Cortex of kidney (tissue), 1 donor: ENCODE measurements at places on chromosomes 16 and 17.

GRCh38 chr16:77722309-77723107 lies at the start of gene NUDT7:
Gene NUDT7 (plus strand): TSS chr16:77722514. CDS start chr16:77722583, 69 bp downstream.
- no peak for DNase-seq

- DNase-seq = no peak
Measured at GRCh38 chr17:41177727-41178271, at the start of gene KRTAP4-2. Gene KRTAP4-2 (minus strand): TSS chr17:41178221. CDS start chr17:41178164, 57 bp downstream.

DNA sequence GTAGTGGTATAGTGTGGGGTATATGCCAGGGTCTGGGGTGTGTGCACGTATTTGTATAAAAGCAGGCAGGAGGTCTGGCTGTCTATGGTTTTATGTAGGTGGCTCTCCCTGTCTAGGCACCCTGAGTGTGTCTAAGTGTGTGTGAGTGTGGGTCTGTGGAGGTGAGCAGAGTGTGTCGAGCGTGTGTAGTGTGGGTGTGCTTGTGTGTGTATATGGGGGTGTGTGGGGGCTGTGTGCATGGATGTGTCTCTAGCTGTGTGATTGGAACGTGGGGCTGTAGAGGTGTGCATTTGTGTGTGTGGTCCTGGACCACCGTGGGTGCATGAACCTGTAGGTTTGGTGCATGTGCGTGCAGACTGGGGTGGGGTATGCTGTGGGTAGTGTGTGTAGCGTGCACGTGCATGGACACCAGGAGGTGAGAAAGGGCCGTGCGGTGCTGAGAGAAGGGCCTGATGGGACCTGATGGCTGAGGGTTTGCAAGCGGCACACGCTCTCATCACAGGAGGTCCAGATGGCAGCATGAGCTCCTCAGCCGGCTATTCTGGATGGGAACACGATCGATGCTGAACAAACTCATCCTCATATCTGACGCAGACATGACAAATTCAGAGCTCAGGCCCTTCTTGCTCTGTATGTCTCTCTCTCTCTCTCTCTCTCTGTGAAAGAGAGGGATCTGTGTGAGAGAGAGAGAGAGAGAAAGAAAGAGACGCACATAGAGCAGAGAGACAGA lies 27.7 kb downstream of the SPACA3 start:
- DNase-seq = no peak

DNA sequence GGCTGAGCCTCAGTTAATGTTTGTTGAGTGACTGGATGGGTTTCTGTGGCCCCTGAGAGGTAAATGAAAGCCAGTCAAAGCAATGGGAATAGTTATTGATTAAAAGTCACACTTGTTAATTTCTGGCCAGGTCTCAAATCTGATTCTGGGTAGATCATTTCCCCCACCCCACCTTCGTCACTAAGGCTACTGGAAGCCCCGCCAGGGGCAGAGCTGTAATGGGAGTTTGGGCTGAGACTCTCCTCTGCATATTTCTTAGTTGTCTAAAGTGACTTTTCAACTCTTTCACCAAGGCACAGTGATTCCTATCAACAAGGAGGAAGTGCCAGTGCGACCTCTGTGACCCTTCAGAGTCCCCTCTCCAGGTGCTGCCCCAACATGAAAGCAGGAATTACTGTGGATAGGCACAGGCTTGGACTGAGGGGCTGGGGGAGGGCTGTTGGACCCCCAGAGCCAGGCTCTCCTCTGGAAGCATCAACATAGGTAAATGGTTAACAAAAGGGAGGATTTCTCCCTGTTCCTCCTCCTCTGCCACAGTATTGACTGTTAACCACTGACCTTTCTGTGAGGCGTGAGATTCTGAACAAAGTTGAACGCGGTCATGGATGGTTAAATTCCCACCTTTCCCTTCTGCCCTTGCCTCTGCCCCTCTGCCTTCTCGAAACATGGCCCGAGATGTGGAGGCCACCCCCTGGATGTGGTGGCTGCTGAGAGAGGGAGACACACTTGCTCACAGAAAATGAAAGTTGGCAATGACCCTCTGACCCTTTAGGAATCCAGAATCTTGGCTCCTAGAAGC lies 20.8 kb upstream of the TBX2 start:
- no peak for DNase-seq

- DNase-seq = no peak
Measured at GRCh38 chr17:56809106-56809819, 24.5 kb downstream of the C17orf67 start.

DNA sequence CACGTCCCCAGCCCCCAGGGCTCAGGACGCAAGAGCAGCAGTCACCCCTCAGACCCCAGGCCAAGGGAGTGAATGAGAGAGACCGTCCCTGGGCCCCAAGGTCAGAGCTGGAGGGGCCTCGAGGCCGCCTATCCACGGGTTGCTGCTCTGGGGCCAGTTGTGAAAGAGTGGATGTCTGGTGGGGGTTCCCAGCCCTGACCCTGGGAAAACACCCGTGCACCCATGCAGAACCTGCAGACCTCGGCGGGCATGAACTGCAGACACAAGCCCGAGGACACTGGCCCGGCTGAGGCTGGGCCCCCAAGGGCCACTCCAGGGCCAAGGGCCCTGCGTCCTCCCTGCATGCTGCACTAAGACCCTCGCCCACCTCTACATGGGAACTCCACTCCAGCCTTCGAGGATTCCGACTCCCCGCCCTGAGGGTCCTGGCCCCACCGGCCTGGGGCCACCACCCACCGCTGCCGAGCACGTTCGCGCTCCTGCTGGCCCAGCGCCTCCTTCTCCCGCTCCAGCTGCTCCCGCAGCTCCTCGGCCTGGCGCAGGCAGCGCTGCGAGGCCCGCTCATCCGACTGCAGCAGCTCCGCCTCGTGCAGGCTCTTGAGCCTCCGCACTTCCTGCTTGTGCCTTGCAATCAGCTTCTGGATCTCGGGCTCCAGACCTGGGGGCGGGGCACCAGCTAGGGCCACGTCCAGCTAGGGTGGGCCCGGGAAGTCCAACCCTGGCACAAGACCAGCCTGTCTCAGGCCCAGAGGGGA lies 27.6 kb upstream of the AATK start:
- no peak for DNase-seq

- DNase-seq = no peak
Measured at GRCh38 chr17:50954641-50955121, 88.5 kb upstream of the TOB1 start.

DNA sequence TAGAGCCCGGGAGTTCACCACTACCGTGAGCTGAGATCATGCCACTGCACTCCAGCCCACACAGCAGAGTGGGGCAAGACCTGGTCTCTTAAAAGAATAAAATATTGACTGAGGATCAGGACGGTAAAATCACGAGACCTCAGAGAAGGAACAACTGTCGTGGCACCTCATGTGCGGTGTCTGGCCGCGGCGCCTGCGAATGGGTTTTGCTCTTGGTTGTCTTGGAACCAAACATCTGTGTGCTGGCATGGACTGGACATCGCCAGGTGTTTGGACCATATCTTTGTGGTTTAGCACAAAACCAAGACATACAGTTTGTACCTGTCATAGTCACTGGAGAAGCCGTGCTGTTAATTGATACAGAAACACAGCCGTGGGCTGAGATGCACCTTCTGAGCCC lies 212.9 kb upstream of the CHMP6 start:
- no peak for DNase-seq

GRCh38 chr16:57807968-57808528 lies 5.8 kb upstream of the KIFC3 start:
- DNase-seq = no peak

GRCh38 chr16:9338510-9338909 lies 247.1 kb downstream of the HAPSTR1 start:
- no peak for DNase-seq

GRCh38 chr16:57770361-57770760 lies 31.9 kb downstream of the KIFC3 start:
- no peak for DNase-seq

GRCh38 chr17:80946449-80946848 lies 45.2 kb upstream of the CHMP6 start:
- DNase-seq = no peak

- no peak for DNase-seq
Measured at GRCh38 chr17:31595666-31596381, 204.3 kb downstream of the RAB11FIP4 start.

GRCh38 chr17:50289278-50289677 lies 15.0 kb downstream of the TMEM92 start:
- no peak for DNase-seq

- no peak for DNase-seq
Measured at GRCh38 chr17:27651411-27652345, 20.7 kb downstream of the LGALS9 start.

- no peak for DNase-seq
Measured at GRCh38 chr17:69593716-69594115, 179.2 kb downstream of the MAP2K6 start.

DNA sequence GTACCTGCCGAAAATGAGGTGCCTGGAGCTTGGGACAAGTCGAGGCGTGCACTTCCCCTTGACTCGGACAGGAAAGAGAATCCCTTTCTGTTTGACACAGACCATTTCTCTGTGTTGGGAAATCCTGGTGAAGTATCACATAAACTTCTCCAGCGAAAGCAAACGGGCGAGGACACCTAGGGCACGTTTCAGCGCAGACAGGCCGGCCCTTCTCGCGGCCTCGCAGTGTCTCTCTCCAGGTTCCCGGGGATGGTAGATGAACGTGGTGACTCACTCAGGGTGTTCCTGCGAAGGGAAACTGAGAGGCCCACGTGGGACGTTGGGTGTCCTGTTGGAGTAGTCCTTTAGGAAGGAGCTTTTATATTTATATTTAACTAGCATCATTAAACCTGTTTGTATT lies 36.3 kb upstream of the ZNF750 start:
- no peak for DNase-seq

DNA sequence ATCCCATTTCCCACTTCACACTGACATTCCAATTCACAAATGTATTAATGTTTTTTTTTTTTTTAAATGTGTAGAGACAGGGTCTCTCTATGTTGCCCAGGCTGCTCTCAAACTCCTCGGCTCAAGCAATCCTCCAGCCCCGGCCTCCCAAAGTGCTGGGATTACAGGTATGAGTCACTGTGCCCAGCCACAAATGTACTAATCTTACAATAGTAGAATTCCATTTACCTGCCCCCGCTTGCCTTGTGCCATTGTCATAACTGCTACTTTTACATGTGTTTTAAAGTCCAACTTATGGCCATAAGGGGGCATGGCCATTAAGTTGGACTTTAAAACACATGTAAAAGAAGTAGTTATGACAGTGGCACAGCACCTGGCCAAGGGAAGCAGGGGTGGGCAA lies 4.6 kb downstream of the MMP28 start:
- DNase-seq = no peak

DNA sequence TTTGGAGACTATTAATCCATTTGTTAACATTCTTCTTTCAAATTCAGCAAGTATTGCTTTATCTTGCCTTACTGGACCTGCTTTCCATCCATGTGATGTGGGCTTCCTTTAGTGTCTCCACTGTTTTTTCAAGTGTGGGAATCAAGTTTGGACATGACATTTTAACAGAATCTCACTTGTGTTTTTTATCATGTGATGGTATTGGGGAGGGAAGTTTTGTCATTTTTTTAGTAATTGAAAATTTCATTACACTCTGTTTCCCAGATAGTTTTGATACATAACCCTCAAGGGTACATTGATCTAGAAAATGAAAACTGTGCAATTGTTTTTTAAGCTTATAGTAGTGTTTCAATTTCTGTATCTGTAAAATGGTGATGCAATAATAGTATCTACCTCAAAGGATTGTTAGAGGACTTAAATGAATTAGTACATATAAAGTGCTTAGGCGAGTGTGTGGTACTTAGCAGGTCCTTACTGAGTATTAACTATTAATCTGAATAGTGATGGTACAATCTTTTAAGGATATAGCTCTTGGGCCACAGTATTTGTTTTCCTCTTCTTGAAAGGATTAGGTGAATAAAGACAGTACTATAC lies 27.3 kb downstream of the AATF start:
- DNase-seq = no peak

GRCh38 chr17:61015966-61016365 lies 338.3 kb downstream of the BCAS3 start:
- DNase-seq = no peak

DNA sequence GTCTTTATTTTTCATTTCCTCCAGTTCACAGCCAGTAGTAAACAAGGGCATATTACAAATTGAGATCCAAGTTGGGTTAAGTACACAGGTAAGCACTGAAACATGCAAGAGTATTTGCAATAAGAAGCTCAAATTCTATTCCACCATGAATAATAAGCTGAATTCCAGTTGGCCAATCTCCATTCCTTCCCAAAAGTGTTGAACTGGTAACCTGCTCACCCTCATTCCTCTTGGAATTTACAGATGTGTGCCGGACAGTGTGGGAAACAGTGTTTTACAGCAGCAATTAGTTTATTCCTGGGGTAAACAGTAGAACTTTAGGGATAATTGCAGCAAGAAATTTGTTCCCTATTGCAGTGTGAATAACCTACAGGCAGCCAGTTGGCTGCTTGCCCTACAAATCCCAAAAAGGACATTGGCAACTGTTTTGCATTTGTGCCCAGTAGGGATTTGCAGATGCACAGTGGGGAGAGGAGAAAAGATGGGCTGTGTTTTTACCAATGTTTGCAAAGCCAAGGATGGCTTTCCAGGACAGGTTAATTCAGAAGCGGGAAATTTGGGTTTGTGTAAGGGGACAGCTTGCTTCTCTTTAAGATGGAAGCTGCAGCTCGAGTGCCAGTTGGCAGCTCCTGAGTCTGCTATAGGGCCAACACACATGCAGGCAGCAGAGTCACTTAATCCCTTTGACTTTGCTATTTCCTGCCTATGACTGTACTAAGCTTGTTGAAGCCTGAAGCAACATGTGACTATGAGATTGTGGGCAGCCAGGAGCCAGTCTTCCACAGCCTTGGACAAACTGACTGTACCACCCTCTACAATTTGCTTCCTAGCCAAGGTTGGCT lies 318.9 kb downstream of the MAP2K6 start:
- no peak for DNase-seq

DNA sequence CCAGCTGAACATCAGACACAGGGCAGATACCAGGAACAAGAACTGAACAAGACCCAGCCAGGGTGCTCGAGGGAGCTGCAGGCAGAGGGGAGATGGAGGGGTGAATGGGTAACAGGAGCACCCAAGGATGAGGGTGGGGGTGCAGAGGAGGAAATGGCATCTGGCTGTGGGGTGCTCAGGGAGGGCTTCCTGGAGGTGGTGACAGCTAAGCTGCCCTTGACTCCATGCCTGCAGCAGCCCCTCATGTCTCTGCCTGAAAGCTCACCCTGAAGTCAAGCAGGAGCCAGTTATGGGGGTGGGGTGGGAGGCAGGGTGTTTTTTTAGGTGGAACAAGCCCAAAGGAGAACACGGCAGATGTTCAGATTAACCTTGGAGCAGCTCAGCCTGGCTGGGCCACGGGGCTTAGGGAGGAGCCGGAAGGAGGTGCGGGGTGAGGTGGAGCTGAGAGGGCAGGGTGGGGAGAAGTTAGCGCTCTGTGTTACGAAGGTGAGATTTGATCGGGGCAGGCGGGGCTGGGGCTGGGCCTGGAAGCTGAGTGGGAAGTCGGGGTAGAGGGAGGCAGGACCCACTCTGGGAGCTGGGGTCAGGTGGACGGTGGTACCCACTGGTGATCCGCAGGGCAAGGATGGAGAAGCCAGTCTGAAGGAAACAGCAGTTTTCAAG lies 143.0 kb downstream of the ENGASE start:
- DNase-seq = no peak
